ENCODE measurements at places on chromosomes 16 and 17.

GRCh38 chr17:80777274-80777673 lies 214.4 kb upstream of the CHMP6 start:
- DNase-seq = no peak
- H3K27ac ChIP-seq = no peak overlapping the region
- no peaks in the 10 kb centered on the region for H3K27me3 ChIP-seq
- H3K4me1 ChIP-seq = peaks cover 49% of the 10 kb centered on the region
- H3K4me3 ChIP-seq = no peak overlapping the region
- H3K36me3 ChIP-seq = no peaks in the 10 kb centered on the region

- H3K4me1 ChIP-seq = peaks cover 14% of the 10 kb centered on the region
- DNase-seq = no peak
- H3K27ac ChIP-seq = no peak overlapping the region
- H3K4me3 ChIP-seq = no peak overlapping the region
- H3K27me3 ChIP-seq = no peaks in the 10 kb centered on the region
- no peaks in the 10 kb centered on the region for H3K36me3 ChIP-seq
These were observed 65.6 kb upstream of the SREBF1 start for GRCh38 chr17:17902376-17902775.

DNA sequence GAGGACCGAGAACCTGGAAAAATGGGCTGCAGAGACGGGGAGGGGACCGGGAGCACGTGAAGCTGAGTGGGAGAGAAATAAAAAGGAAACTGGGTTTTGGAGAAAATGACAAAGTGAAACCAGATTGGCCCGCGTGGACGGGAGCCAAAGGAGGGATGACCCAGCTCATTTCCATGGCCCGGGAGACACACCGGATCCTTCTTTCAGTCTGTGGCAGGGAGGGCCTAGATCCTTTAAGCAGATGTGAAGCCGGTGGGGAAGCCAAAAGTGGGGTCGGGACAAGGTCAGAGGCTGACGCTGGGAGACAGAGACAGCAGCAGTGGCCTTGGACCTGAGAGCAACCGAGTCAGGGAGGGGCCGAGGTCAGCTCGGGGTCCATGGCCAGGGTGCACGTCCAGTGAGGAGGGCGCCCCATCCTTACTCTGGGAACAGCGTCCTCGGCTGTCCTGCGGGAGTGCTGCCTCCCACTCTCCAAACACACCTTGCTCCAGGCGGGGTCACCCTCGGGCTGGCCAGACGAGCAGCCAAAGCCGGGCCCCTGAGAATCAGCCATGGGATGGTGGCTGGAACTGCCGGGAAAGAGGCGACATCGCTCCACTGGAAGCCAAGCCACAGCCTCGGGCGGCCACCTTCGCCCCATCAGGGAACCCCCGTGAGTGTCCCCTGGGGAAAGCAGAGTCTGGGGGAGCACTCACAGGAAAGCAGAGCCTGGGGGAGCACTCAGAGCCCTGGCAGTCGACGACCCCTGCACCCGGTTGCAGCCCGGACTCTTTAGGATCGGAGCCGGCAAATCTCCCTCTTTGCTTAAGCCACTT lies 17.3 kb downstream of the CA5A start:
- H3K27ac ChIP-seq = no peak overlapping the region
- H3K36me3 ChIP-seq = no peaks in the 10 kb centered on the region
- DNase-seq = no peak
- H3K27me3 ChIP-seq = no peaks in the 10 kb centered on the region

DNA sequence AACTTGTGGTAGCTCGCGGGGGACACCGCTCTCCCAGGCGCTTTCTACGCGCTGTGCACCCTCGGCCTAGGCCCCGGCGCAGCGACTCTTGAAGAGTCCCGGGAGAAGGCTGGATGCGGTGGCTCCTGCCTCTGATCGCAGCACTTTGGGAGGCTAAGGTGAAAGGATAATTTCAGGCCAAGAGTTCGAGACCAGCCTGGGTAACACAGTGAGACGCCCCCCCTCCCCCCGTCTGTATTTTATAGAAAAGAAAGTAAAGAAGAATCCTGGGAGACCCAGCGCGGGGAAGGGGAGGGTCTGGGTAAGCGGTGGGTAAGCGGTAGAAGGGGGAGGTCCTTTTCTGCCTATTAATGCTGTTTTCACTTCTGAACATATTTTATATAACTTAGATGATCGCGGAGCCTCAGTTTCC lies 486 bp upstream of the PLLP start:
- H3K4me3 ChIP-seq = peak overlapping the region; percentile 82
- peaks cover 15% of the 10 kb centered on the region for H3K4me1 ChIP-seq
- H3K36me3 ChIP-seq = no peaks in the 10 kb centered on the region
- no peak for DNase-seq
- H3K27ac ChIP-seq = no peak overlapping the region
- H3K27me3 ChIP-seq = peaks cover 8% of the 10 kb centered on the region

DNA sequence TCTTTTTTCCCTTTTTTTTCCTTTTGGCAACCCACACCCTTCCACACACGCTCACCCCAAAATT lies at the start of gene NLK:
NLK (plus strand) TSS at position 21 of the 64 bp plus-strand sequence. CDS start 197 bp downstream, outside the sequence.
- peak within 1 kb of the TSS; percentile 68 for H3K27ac ChIP-seq
- no peaks in the 10 kb centered on the region for H3K36me3 ChIP-seq
- DNase-seq = no peak
- H3K4me1 ChIP-seq = peaks cover 10% of the 10 kb centered on the region
- H3K4me3 ChIP-seq = peak within 1 kb of the TSS; percentile 84

DNA sequence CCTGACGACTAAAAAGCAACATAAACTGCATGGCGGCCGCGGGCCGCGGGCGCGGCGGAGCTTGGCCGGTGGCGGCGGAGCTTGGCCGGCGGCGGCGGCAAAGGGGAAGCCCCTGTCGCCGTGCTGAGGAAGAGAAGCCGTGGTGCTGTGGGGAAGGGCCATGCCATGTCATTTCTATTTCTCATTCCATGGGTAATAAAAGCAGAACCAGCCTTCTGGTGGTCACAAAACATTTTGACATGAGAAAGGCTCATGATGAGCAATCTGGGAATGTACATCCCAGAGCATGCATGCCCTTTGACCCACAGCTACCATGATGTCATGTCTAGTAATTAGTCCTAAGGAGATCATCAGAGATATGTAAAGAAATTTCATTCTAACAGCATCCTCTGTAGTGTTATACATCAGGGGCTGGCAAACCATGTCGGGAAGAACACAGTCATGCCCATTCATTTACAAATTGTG lies 23.9 kb upstream of the HEATR6 start:
- H3K27ac ChIP-seq = no peak overlapping the region
- H3K27me3 ChIP-seq = no peaks in the 10 kb centered on the region
- no peak for DNase-seq
- H3K36me3 ChIP-seq = no peaks in the 10 kb centered on the region
- H3K4me1 ChIP-seq = peaks cover 11% of the 10 kb centered on the region

DNA sequence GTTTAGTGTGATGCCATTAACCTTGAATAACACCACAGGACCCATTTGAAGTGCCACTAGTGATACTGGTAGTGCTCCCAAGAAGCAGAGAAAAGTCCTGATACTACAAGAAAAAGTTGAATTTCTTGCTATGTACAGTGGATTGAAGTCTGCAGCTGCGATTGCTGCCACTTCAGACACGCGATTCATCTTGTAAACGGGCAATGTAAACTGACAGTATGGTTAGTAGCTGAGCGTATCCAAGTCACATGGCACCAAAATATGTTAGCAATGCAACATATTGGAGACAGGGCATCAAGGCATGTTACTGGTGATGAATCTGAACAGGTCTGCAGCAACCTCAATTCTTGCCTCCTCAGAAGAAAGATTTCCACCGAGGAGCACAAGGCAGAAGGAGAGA lies 238.9 kb downstream of the HS3ST3B1 start:
- H3K36me3 ChIP-seq = no peaks in the 10 kb centered on the region
- H3K27me3 ChIP-seq = no peaks in the 10 kb centered on the region
- H3K4me1 ChIP-seq = no peaks in the 10 kb centered on the region
- H3K27ac ChIP-seq = no peak overlapping the region

GRCh38 chr17:64226132-64226531 lies 36.9 kb downstream of the TEX2 start:
- H3K4me3 ChIP-seq = no peak overlapping the region
- no peaks in the 10 kb centered on the region for H3K27me3 ChIP-seq
- no peak for DNase-seq
- no peaks in the 10 kb centered on the region for H3K4me1 ChIP-seq
- H3K27ac ChIP-seq = no peak overlapping the region
- H3K36me3 ChIP-seq = no peaks in the 10 kb centered on the region

DNA sequence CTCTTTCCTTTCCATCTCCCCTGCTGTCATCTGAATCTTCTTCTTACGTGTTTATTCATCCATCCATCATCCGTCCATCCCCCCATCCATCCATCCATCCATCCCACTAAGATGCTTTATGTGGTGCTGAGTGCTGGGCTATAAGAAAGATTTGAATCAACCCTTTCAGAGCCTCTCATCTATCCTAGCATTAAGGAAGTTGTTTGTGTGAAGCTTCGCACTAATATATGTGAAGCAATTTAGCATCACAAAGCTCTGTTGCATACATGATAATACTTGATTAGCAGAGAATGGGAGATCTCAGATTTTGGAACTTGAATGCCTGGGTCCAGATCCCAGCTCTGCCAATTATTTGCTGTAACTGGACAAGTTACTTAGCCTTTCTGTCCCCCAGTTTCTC lies 255.7 kb downstream of the SHISA9 start:
- H3K27ac ChIP-seq = no peak overlapping the region
- H3K4me1 ChIP-seq = no peaks in the 10 kb centered on the region
- no peak overlapping the region for H3K4me3 ChIP-seq

- DNase-seq = no peak
- no peaks in the 10 kb centered on the region for H3K27me3 ChIP-seq
- H3K27ac ChIP-seq = no peak overlapping the region
These were observed 4.6 kb upstream of the KCNJ16 start for GRCh38 chr17:70070305-70071027.

GRCh38 chr16:53925526-53925925 lies 221.6 kb downstream of the FTO start:
- DNase-seq = no peak
- no peaks in the 10 kb centered on the region for H3K27me3 ChIP-seq
- no peak overlapping the region for H3K4me3 ChIP-seq
- no peaks in the 10 kb centered on the region for H3K4me1 ChIP-seq
- H3K27ac ChIP-seq = no peak overlapping the region

DNA sequence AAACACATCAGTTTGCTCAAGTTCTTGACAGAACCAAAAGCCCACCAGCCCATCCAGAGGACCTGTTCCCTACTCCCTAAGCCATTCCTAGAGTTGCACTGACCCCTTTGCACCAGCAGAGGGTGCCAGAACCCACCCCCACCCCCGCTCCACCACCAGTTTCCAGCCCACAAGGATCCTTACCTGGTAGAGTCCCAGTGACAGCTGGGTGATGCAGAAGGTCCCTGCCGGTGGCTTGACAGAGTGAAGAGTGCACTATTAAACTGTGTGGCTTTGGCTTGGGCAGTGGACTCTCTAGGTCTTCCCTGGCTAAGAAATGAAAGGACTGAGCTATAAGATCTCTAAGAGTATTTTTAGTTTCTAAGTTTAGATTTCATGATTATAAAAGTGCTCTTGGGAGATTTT lies 73.3 kb upstream of the MTMR4 start:
- H3K27ac ChIP-seq = no peak overlapping the region
- H3K4me3 ChIP-seq = no peak overlapping the region
- H3K4me1 ChIP-seq = no peaks in the 10 kb centered on the region
- DNase-seq = no peak
- H3K27me3 ChIP-seq = no peaks in the 10 kb centered on the region

DNA sequence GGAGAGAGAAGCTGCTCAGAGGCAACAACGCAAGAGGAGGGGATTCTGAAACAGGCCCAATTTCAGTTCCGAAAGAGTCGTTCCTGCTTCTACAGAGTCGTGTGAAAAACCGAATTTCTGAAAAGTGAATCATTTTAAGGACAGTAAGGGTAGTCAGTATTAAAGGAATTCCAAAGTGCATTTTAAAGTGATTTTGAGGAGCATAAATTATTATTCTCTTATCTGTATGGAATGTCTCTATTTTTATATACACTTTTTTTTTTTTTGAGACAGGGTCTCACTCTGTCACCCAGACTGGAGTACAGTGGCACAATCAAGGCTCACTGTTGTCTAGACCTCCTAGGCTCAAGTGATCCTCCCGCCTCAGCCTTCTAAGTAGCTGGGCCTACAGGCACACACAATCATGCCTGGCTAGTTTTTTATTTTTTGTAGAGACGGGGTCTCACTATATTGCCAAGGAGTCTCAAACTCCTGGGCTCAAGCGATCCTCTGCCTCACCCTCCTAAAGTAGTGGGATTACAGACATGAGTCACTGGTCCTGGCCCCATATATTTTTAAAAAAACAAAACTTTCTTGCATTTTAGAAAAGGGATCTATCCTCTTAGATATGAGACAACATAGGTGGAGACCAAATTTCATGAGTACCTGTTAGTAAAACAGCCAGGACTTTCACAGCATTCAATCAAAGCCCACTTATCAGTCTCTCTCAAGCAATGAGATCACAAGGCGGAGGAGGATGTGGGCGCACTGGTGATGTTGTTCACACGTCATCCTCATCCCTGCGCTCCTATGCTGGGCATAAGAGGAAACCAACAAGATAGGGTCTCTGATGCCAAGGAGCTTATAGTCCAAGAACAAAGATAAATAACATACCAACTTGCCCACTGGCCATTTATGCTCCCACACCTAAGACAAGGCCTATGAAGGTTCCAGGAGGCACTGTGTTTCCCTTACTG lies 53.2 kb downstream of the SMG6 start:
- no peaks in the 10 kb centered on the region for H3K27me3 ChIP-seq
- H3K4me1 ChIP-seq = peaks cover 28% of the 10 kb centered on the region
- H3K4me3 ChIP-seq = no peak overlapping the region
- H3K36me3 ChIP-seq = peaks cover 5% of the 10 kb centered on the region

GRCh38 chr16:88568710-88569613 lies 1.2 kb upstream of the ZC3H18 start:
- no peak overlapping the region for H3K27ac ChIP-seq
- H3K4me1 ChIP-seq = peaks cover 5% of the 10 kb centered on the region
- peak overlapping the region; percentile 78 for H3K4me3 ChIP-seq
- no peaks in the 10 kb centered on the region for H3K27me3 ChIP-seq

DNA sequence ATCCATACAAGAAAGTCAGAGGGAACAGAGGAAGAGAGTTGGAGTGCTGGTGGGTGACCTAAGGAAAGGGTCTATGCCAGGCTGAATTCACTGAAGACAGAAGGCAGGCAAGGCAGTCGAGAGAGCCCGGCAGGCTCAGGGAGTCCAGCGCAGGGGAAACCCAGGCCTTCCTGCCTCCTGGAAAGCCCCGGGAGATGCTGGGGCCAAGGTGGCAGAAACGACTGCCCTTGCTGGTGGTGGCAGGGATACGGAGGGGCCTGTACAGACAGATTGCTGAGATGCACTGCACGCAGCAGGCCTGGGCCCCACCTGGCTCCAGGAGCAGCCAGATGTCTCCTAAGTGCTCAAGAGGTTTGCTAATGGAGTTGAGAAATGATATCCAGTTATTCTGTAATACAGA lies 59.8 kb downstream of the GTF3C1 start:
- H3K4me1 ChIP-seq = no peaks in the 10 kb centered on the region
- H3K4me3 ChIP-seq = no peak overlapping the region
- H3K27ac ChIP-seq = no peak overlapping the region
- DNase-seq = no peak
- H3K36me3 ChIP-seq = peaks cover 19% of the 10 kb centered on the region

- no peak for DNase-seq
- H3K4me1 ChIP-seq = no peaks in the 10 kb centered on the region
- peaks cover 13% of the 10 kb centered on the region for H3K36me3 ChIP-seq
These were observed 12.4 kb downstream of the RNF40 start for GRCh38 chr16:30774367-30775130.

All from GM12878 (cell line).